ENCODE measurements at places on chromosomes 7 and 10. TPM values are rescaled to one million over a fixed set of nuclear protein-coding genes. Genes with fewer than 3 reads are reported as not detected.

GRCh38 chr7:128738570-128739047 lies 550 bp upstream of the CALU start:
- H3K27ac ChIP-seq = peak overlapping the region; percentile 98
- H3K4me1 ChIP-seq = peaks cover 24% of the 10 kb centered on the region
- no peaks in the 10 kb centered on the region for H3K27me3 ChIP-seq
- H3K36me3 ChIP-seq = no peaks in the 10 kb centered on the region

GRCh38 chr10:1047937-1048336 lies 982 bp downstream of the IDI1 start:
- peaks cover 5% of the 10 kb centered on the region for H3K36me3 ChIP-seq
- H3K4me1 ChIP-seq = peaks cover 18% of the 10 kb centered on the region
- H3K27ac ChIP-seq = peak overlapping the region; percentile 100

The NSUN5 gene
- 9.8 TPM for total RNA-seq

The FAM221A gene
- 10.1 TPM for total RNA-seq

- H3K4me3 ChIP-seq = peak overlapping the region; percentile 52
- H3K36me3 ChIP-seq = no peaks in the 10 kb centered on the region
- no peak for DNase-seq
- peaks cover 12% of the 10 kb centered on the region for H3K27me3 ChIP-seq
- H3K27ac ChIP-seq = no peak overlapping the region
Observed at GRCh38 chr7:151018421-151019129, 5.7 kb downstream of the ATG9B start.

GRCh38 chr10:101840102-101840684 lies 3.4 kb downstream of the KCNIP2 start:
- peak overlapping the region; percentile 37 for H3K4me3 ChIP-seq
- no peaks in the 10 kb centered on the region for H3K27me3 ChIP-seq
- H3K4me1 ChIP-seq = peaks cover 4% of the 10 kb centered on the region
- DNase-seq = no peak
- no peak overlapping the region for H3K27ac ChIP-seq

DNA sequence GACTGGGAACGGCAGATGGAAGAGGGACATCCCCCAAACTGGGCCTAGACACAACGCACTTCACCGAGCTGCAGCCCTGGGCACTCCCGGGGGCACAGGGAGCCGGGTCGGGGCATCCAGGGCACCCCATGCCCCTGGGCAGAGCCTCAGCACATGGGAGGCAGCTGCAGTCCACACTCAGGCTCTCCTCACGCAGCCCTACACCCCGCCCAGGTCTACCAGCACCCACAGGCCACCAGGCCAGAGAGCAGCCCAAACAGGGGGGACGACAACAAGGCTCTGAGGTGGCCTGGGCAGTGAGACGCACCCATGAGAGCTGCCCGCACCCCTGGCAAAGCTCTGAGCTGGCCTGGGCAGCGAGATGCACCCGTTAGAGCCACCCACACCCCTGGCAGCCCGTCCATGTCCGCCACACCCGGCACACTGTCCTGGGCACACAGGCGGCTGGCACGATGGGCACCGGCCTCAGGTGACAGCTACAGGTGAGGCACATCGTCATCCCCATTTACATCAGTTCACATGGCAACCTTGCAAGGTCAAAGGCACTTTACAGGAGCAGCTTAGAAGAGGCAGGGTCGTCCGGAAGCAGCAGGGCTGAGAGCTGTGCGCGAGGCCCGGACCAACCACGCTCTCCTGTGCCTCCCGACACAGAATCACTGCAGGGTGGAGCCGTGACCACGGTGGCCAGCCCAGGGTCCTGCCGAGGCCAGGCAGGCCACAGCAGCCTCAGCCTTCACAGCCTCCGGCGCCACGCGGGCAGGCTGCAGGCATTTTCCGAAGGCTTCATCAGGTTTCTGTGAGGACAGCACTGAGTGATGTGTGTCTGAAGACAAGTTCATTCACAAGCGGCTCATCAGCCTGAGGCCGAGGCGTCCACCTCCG lies 228.6 kb downstream of the MAD1L1 start:
- DNase-seq = no peak
- H3K36me3 ChIP-seq = peaks cover 4% of the 10 kb centered on the region
- H3K4me1 ChIP-seq = no peaks in the 10 kb centered on the region

The DPP6 gene
- total RNA-seq = not detected

- no peaks in the 10 kb centered on the region for H3K36me3 ChIP-seq
- H3K27ac ChIP-seq = no peak overlapping the region
- H3K4me1 ChIP-seq = no peaks in the 10 kb centered on the region
- DNase-seq = no peak
- H3K4me3 ChIP-seq = no peak overlapping the region
Observed at GRCh38 chr7:32415936-32416335, 74.2 kb downstream of the LSM5 start.

DNA sequence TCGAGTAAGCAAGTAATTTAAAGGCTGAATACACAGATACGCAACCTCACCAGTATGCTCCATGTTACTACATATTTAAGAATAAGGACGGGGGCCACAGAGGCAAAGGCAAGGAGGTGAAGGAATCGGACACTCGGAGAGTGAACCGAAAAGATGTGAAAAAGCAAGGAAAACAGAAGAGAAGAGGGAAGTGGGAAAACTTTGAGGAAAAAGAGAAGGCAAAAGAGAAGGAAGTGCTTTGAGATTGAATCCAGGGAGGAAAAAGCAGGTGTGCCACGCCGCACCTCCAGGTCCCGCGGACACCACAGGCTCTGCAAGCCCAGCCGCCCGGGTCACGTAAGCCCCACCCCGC lies 367 bp upstream of the AVL9 start:
- H3K4me1 ChIP-seq = peaks cover 12% of the 10 kb centered on the region
- no peaks in the 10 kb centered on the region for H3K27me3 ChIP-seq
- no peaks in the 10 kb centered on the region for H3K36me3 ChIP-seq
- H3K27ac ChIP-seq = peak overlapping the region; percentile 99
- DNase-seq = no peak
- peak overlapping the region; percentile 97 for H3K4me3 ChIP-seq

DNA sequence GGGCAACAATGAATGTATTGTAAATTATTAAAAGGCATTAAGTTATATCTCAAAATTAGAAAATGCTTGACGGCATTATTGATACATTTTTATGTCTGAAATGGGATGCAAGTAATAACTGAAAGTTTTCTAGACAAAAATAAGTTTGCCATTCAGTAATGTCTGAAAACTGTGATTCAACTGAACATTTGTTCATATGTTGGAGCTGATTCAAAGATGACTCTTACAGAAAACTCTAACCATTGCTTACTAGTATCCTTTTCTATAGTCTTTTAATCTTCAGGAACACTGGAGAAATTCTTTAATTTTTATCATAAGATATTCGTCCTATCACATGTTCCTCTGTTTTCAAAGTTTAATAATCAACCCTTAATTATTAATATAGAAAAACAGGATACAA lies 71.1 kb upstream of the TFEC start:
- no peaks in the 10 kb centered on the region for H3K27me3 ChIP-seq
- no peaks in the 10 kb centered on the region for H3K4me1 ChIP-seq

The HOXA11 gene
- not detected for total RNA-seq

The SLC16A9 gene
- 2.9 TPM for total RNA-seq

DNA sequence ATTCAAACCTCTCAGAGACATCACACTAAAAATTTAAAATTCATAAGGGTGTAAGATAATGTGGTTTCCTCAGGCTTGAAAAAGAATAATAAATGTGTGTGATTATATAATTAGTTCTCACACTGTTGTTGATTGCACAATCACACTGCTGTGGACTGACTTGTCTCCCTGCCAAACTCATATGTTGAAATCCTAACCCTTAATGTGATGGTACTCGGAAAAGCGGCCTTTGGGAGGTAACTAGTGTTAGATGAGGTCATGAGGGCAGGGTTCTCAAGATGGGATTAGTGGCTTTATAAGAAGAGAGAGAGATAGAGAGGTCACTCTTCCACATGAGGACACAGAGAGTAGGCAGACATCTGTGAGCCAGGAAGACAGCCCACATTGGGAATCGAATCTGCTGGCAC lies 128.5 kb upstream of the COL1A2 start:
- no peaks in the 10 kb centered on the region for H3K4me1 ChIP-seq
- no peaks in the 10 kb centered on the region for H3K27me3 ChIP-seq
- no peak overlapping the region for H3K4me3 ChIP-seq
- H3K36me3 ChIP-seq = no peaks in the 10 kb centered on the region

DNA sequence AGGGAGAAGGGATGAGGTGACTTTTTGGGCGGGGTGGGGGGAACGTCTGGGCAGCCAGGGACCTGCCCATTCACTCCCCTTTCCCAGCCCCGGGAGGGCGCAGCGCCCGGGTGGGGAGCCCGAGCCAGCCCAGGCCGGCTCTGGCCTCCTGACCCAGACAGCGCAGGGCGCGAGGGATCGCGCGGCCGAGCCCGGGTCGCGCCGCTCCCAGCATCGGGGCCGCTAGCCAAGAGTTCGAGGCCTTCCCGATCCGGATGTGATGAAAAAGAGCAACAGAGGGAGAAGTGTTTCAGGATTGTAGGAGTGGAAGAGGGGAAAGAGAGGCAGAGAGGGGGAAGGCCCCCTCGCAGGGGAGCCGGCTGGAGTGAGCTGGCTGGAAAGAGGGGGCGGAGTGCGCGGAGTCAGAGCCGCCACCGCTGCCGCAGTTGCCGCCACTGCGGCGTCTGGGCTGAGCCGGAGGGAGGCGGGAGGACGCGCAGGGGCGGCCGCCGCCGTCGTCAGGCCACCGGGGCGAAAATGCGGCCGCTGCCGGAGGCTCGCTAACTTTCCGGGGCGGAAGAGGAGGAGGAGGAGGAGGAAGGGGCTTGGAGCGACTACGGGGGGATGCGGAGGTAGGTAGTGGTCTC lies at the start of gene MDFIC:
TSS of gene MDFIC (plus strand) at position 69 of the 626 bp plus-strand sequence. CDS start 940 bp downstream, outside the sequence.
- peak within 1 kb of the TSS; percentile 83 for H3K4me3 ChIP-seq
- peaks cover 4% of the 10 kb centered on the region for H3K4me1 ChIP-seq
- H3K36me3 ChIP-seq = no peaks in the 10 kb centered on the region
- H3K27me3 ChIP-seq = no peaks in the 10 kb centered on the region
- peak; percentile 79 for DNase-seq

- H3K27me3 ChIP-seq = no peaks in the 10 kb centered on the region
- H3K27ac ChIP-seq = peak overlapping the region; percentile 96
- H3K4me3 ChIP-seq = peak overlapping the region; percentile 70
- DNase-seq = no peak
Observed at GRCh38 chr10:92590623-92591549, 2.0 kb upstream of the KIF11 start.

GRCh38 chr7:68604541-68604940 lies 993.7 kb upstream of the AUTS2 start:
- no peak for DNase-seq
- H3K27me3 ChIP-seq = no peaks in the 10 kb centered on the region
- H3K36me3 ChIP-seq = no peaks in the 10 kb centered on the region
- H3K4me3 ChIP-seq = no peak overlapping the region
- H3K27ac ChIP-seq = no peak overlapping the region
- no peaks in the 10 kb centered on the region for H3K4me1 ChIP-seq

DNA sequence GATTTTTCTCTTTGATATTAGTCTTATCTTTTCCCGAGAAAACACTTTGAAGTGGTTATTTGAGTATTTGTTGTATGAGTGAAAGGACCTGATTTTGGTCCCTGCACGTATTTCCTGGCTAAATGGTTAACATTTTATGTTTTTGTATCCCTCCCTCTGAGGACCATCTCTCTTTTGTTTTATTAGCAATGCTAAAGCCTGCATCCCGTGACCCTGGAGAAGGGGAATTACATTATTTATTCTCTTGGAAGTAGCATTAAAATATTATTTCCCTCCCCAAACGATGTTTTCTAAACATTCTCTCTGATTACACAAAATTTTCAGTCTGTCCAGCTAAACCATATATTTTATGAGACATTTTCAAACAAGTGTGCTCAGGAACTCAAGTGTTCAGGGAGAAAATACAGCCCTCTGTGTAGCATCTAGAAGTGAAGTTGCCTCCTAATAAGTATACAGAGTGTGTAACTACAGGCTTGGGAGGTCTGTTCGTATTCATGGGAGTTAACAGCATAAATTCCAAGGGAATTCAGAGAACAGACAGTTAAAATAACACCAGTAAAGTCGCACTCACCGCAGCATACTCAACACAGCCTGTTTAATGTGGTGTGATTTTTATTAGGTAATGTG lies 163.8 kb upstream of the NPVF start:
- H3K27ac ChIP-seq = no peak overlapping the region
- no peaks in the 10 kb centered on the region for H3K27me3 ChIP-seq
- DNase-seq = no peak
- H3K36me3 ChIP-seq = no peaks in the 10 kb centered on the region
- H3K4me3 ChIP-seq = no peak overlapping the region

DNA sequence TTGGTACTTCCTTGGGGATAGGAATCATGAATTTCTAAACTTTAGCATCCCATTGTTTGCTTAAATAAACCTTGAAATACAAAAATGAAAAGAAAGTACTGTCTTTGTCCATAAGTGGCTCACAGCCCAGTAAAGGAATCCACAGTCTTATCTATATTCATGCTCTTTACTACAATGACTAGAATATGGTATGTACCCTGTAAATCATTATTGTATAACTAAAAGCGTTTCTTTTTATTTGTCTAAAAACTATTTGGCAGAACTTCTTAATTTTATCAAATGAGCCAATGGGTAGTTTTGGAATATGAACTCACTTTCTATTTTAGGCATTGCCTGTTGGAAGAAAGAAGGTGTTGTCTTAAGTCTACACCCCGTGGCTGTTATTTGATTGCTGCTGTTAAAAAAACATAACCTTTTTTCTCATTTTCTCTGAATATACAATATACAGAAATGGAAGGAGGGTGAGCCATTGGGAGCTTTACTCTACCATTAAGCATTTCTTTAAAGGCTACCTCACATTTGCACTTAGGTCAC lies 12.4 kb upstream of the STRIP2 start:
- H3K36me3 ChIP-seq = peaks cover 16% of the 10 kb centered on the region
- no peak overlapping the region for H3K4me3 ChIP-seq
- H3K27ac ChIP-seq = no peak overlapping the region
- DNase-seq = no peak
- no peaks in the 10 kb centered on the region for H3K27me3 ChIP-seq

The NKX1-2 gene
- not detected for total RNA-seq

GRCh38 chr10:575402-576129 lies 113.9 kb downstream of the DIP2C start:
- no peak for DNase-seq
- H3K36me3 ChIP-seq = no peaks in the 10 kb centered on the region
- H3K27ac ChIP-seq = peak overlapping the region; percentile 47
- no peak overlapping the region for H3K4me3 ChIP-seq

The ELN gene
- total RNA-seq = 395 TPM

DNA sequence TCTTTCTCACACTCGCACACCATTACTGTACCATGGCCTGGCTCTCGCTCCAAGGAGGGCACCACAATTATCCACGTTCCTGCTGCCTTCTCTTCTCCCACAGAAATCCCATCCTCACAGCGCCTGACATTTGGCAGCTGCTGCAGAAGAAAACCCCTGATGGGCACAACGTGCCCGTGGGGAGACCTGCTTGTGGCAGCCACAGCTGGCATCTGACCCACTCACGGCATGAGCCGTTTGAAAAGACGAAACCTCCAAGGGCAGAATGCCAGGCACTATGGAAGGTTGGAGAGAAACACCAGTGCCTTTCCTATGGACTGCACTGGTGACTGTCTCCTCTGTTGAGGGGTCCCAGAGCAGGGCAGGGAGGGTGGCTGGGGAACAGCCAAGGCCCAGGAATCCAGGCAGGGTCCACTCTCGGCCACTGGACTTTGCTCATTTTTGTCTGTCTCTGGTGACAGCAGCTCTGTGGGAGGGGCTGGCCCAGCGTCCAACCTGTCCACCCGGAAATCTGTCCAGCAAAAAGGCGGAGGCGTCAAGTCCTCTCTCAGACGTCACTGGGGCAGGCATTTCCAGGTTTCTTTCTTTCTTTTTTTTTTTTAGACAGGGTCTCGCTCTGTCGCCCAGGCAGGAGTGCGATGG lies 61.0 kb upstream of the MKRN1 start:
- no peak overlapping the region for H3K27ac ChIP-seq
- H3K36me3 ChIP-seq = no peaks in the 10 kb centered on the region
- no peaks in the 10 kb centered on the region for H3K4me1 ChIP-seq
- no peaks in the 10 kb centered on the region for H3K27me3 ChIP-seq

Measured in ascending aorta (tissue), 2 donors.